ENCODE measurements at places on chromosomes 6 and 20.

DNA sequence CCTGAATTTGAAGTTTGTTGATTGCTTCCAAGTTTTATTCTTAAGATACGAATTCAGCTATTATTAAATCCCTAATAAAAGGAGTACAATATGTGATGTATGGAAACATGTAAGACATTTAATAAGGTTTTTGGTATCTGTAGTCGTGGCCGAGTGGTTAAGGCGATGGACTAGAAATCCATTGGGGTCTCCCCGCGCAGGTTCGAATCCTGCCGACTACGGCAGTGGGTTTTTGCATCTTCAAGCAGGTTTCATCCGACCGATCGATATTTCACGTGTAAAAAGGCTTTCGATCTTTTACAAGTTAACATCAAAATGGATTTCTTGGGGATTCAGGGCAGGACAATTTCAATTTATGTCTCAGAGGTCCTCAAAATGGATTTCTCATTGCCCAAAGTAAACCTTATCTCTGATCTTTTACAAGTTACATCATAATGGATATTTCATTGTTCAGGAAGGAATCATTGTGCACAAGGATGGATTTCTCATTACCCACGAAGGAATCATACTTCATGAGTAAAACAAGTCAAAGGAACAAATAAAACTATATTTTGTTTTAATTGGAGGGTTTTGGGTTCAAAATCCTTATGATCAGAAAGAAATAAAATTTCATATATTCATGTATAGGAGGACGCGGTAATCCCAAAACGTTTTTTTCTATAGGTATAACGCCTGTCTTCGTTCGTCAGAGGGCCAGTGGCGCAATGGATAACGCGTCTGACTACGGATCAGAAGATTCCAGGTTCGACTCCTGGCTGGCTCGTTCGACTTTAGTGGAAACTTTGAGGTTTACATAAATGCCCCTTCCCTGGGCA lies 37.3 kb upstream of the BTN3A2 start:
- peak; percentile 86 for DNase-seq

GRCh38 chr6:28884423-28885131 lies 39.2 kb downstream of the TRIM27 start:
- DNase-seq: no peak

- no peak for DNase-seq
Measured at GRCh38 chr6:19864285-19864684, 27.1 kb downstream of the ID4 start.

- DNase-seq: no peak
Measured at GRCh38 chr20:10516529-10516928, 81.4 kb downstream of the SLX4IP start.

DNA sequence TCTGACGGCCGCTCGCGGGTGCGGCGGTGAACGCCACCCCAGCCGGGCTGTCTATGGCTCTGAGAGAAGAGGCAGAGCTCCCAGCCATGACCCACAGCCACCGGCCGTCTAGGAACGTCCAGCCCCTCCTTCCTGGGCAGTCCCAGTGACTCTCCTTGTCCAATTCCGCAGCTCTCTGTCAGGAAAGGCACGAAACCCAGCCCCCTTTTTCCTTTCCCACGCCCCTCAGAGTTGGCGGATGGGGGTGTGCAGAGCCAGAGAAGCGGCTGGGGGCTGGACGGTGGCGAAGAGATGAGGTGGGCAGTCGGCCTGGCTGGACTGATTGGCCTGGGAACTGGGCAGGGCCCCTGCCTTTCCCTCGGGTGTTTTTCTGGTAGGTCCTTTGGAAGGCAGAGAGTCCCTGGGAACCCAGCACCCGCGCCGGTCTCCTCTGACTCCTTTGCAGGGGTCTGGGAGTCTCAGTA lies 1.5 kb downstream of the EBF4 start:
- DNase-seq: no peak

GRCh38 chr6:121510568-121511177 lies 75.2 kb downstream of the GJA1 start:
- no peak for DNase-seq

GRCh38 chr6:37822851-37823682 lies 3.5 kb downstream of the ZFAND3 start:
- peak; percentile 22 for DNase-seq

DNA sequence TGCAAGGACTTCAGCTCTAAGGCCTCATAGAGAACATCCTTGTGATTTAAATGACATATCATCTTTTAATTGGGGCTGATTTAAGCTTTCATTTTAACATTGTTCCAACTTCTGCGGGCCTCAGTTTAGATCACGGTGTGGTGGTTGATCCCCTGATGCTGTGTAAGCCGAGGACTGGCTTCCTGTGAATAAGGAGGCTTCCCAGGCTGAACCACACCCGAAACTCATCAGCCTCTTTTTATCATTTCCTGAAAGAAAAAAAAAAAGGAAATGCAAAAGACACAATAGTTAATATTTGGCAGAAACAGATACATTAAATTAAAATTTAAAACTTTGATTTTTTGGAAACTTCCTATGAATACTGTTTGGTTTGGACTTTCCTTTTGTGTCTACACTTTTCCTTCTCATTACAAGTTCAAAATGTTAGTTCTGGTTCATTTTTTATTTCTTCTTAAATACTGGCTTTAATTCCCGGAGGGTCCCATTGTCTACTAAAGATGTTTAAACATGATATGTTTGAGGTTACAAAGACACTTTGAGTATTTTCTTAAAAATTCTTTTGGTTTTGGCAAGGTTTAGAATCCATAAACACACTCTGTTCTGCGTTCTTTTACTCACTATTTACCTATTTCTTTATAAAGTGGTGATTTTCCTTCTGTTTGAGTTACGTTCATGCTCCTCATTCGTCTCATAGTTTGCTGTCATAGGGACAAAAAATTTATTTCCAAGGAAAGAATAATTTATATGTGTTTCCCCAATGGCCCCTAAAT lies 230.0 kb upstream of the SULF2 start:
- DNase-seq: no peak

- DNase-seq: no peak
Measured at GRCh38 chr20:54625497-54625896, 150.1 kb downstream of the DOK5 start.

GRCh38 chr6:111959766-111960165 lies 86.5 kb upstream of the FYN start:
- DNase-seq: no peak

DNA sequence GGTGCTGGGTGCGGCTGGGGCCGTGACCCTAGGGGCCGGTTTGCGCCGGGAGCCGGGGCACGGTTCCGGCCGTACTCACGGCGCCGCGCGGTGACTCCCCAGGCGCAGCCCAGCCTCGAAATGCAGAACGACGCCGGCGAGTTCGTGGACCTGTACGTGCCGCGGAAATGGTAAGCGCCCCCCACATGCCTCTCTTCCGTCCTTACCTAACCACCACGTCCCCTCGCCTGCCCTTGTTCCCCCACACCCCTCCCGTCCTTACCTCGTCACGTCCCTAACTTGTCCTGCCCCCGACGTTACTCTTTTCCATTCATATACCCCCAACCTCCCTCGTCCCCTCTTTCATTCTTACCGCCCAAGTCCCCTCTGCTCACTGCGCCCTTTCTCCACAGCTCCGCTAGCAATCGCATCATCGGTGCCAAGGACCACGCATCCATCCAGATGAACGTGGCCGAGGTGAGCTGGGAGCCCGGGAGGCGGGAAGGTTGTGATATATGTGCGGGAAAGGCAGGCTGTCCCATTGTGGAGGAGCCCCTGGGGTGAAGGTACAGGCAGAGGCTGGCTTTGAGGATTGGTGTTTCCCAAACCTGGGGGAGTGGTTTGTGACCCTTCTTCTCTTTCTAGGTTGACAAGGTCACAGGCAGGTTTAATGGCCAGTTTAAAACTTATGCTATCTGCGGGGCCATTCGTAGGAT lies 463 bp downstream of the RPS21 start:
- no peak for DNase-seq

GRCh38 chr6:63804381-63804956 lies 168.9 kb downstream of the PHF3 start:
- peak; percentile 91 for DNase-seq

DNA sequence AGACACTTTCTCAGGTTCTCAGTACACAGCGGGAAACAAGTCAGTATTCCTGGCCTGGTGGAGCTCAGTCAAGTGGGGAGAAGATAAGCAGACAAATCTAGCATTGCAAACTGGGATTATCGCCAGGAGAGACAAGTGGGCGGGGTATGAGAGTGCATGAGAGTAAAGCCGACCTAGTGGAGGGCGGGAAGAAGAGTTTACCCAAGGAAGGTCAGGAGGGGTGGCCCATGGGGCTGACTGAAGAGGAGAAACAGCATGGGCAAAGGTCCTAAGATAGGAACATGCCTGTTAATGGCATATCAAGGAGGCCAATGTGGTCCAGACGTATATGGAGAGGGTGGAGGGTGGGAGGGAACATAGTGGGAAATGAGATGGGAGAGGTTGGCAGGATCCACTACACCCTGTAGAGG lies 12.4 kb upstream of the CSNK2A1 start:
- no peak for DNase-seq

GRCh38 chr6:139549561-139550070 lies 175.2 kb upstream of the CITED2 start:
- DNase-seq: no peak

DNA sequence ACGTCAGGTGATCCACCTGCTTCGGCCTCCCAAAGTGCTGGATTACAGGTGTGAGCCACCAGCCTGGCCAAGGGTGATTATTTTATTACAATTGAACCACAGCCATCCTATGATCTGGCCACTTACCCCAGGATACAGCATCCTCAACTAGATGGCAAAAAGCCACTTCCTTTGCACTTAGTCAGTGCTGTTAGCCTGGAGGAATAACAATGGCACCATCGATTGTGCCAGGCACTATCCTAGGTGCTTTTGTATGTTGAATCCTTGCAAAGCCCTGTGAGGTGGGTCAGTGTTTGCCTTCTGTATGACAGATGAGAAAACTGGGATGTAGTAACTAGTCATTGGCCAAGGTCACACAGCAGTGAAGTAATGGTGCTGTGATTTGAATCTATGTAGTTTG lies 11.2 kb upstream of the TTPAL start:
- DNase-seq: no peak

DNA sequence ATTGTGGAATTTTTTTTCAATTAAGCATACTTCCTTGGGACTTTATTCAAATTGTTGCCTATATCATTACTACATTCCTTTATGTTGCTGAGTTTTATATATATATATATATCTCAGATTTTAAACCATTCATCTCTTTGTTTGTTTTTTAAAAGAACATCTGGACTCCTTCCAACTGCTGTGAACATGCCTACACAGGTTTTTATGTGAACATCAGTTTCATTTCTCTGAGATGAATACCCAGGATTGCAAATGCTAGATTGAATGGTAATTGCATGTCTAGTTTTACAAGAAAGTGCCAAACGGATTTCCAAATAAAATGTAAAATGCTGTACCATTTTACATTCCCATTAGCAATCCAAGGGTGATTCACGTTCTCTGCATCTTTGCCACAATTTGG lies 1289.3 kb downstream of the HACE1 start:
- no peak for DNase-seq

- DNase-seq: no peak
Measured at GRCh38 chr6:71126506-71126905, 162.1 kb upstream of the OGFRL1 start.

- DNase-seq: peak; percentile 93
Measured at GRCh38 chr20:57030611-57031600, 235.5 kb downstream of the BMP7 start.

- DNase-seq: no peak
Measured at GRCh38 chr6:155075930-155076695, 81.0 kb downstream of the TIAM2 start.

DNA sequence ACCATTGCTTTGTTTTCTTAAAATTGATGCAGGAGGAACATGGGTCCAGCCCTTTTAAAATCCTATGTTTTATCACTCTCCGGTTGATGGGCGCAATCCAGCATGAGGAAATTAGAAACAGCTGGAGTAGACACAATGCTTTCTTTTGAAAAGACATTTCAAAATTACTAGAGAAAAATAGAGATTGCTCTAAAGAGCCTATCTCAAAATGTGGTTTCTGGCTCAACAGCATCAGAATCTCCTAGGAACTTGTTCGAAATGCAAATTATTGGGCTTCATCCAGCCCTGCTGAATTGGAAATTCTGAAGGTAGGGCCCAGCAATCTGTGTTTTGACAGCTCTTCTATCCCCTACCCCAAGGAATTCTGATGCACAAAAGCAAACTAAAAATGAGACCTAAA lies 190.8 kb upstream of the BMP2 start:
- no peak for DNase-seq

DNA sequence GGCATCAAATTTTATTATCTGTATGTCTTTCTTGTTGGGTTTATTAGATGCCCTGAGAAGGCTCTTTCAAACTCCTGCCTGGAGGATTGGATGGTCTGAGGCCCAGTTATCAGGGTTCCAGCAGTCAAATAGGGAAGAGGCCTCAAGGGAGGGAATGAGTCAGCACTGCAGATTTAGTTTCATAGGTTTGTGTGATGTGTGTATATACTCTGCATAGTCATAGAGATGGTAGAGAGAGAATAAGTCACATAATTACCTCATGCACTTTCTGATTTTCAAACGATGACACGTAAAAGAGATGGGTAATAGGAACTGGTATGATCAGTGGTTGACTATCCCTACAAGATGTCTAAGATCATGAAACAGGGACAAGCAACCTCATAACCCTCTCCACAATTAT lies 82.1 kb downstream of the ADAT2 start:
- peak; percentile 31 for DNase-seq

- DNase-seq: no peak
Measured at GRCh38 chr6:37060195-37060559, 54.7 kb downstream of the FGD2 start.

DNA sequence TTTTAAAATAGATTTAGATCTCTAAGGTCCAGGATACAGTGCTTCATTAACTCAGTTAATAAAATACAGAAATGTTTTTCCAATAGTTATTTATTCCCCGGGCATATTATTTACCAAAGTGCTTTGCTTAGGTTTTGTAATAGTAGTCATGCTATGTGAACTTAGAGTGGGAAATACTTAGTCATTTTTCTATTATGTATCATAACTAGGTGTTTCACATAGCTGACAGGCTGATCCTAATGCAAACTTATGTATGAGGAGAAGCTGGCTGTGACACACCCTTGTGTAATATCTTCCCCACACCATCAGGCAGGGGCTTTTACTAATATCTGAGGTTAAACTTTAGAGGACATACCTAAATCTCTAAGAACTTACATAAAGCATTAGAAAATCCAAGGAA lies 277.7 kb upstream of the RIMS1 start:
- DNase-seq: no peak

- no peak for DNase-seq
Measured at GRCh38 chr6:124055963-124056362, 252.3 kb downstream of the NKAIN2 start.

GRCh38 chr6:152265651-152266050 lies 371.5 kb downstream of the SYNE1 start:
- peak; percentile 18 for DNase-seq

- no peak for DNase-seq
Measured at GRCh38 chr6:17015551-17016381, 86.1 kb upstream of the STMND1 start.

DNA sequence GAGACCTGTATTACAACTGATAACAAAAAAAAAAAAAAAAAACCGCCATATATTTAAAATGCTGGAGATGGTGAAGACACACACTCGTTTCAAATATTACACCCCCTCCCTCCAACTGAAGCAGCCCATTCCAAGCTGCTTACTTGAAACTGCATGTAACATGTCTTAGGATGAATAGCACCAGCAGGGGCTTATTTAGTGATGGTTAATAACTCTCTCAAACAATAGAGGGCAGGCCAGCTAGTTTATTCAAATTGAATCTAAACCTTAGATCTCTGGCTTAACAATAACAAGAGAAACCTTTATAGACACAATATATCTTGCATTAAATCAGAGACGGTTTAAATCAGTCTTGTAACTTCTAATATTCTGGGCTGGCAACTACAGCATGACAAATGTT lies 9.3 kb upstream of the JPH2 start:
- DNase-seq: no peak

All from mesenchymal stem cell (in vitro differentiated cells and primary cell).